Activated CD4-positive, alpha-beta T cell treated with anti-CD3 and anti-CD28 coated beads, Interleukin-2, amount 50 U/mL, for 48 hours (primary cell): ENCODE measurements at places on chromosomes 7 and 10.
A peak's percentile ranks its signal among the peaks of the same experiment; 100 is the strongest.

DNA sequence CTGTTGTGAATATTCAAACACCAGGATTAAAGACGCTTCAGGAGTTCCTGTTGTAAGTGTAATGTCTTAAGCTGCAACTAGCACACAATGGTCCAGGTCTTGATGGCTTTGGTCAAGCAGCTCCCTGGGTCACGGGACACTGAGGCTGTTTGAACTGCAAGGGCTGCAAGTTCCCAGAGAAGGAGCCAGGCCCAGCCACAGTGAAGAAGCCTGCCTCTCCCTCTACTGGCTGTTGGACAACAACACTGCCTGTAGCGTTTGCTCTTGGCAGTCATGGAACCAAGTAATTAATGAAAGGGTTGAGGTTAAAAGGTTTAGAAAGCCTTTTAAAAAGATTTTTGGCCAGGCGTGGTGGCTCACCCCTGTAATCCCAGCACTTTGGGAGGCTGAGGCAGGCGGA is 31.9 kb upstream of the GUSB start:
- no peak for DNase-seq

DNA sequence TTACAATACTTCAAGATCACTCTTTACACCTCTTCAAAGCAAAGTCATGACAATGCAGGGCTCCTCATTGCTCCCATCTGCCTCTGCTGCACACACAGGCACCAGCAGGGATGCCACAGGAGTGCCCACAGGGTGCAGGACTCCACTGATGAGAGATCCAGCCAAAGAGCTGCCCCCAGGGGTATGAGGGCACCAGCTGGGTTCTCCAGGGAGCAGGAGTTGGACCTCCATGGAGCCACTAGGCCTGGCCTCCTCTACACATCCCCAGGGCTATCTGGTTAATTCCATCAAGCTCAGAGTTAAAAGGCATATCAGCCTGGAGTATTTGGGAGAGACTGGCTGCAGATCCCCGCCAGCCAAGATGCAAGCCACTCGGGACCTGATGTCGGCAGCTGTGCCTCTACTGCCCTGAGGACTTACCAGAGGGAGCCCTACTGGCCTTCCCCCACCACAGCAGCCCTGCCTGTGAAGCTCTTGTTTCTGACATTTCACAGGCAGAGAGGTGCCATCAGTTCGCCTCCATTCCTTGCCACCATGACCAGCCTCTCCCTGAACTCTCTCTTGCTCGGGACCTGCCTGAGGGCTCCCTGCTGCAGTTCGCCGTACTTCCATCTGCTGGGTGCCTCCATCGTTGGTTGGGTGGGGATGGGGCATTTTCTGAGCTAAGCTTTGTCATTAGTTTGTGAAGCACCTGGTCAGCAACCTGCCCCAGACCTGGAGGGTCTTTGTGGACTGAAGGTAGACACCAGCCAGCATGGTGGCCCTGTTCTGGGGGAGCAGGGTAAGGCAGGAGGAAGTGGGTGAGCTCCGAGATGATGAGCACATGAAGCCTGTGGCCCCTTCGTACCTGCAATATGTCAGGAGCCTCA is 12.5 kb upstream of the TRIM8 start:
- DNase-seq: no peak

DNA sequence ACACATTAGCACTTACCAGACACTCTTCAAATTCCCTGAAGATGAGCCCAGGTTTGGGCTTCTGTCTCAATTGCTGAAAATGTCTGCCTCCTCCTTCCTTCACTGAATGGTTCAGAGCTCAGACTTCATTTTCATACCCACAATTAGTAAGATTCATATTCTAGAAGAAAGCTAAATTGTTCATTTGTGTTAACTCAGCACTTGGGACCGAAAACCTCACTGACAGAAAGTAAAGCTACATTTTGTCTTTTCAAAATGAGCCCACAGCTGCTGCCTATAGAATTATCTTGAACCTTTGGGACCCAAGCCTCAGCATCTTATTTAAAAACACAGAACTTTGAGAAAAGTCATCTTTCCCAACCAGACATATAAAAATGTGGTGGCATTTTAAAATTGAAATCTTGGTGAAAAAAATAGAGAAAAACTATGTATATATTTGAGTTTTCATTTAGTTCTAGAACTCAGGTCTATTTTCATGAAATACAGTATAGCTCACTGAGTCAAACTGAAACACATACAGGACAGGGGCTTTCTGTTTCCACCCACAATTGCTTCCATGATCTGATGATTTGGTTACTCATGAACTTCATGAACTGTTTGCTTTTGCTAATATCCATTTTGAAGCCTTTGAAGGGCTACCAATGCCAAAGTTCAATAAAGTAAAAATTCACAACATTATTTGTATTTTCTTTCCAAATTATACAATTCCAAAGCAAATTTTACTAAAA is 119.1 kb upstream of the PFKP start:
- DNase-seq: no peak

GRCh38 chr7:70512144-70512543 is 619.8 kb upstream of the GALNT17 start:
- no peak for DNase-seq

DNA sequence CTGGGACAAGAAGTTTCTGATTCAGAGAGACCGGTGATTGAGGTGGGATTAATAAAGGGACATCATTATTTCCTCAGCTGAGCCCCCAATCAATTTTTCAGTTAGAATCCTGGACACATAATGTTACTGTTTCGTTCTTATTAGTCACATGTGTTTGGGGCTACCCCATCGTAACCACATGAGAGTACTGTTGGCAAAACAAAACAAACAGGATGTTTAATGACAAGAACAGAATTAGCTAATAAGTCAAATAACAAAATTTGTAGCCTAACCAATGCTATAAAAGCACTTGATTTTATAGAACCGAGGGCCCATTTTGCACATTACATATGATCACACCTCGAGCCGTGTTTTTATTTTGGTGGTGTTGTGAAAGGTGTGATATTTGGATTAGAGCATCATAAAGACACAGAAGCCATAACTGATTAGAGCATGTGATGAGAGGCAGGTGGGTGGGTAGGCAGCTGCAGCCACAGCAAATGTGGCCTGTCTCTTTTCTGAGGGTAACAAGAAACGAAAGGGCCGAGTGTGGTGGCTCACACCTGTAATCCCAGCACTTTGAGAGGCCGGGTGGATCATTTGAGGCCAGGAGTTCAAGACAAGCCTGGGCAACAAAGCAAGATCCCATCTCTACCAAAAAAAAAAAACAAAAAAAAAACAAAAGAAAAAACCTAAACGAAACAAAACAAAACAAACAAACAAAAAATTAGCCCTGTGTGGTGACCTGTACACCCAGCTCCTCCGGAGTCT is 1.8 kb upstream of the VWC2 start:
- no peak for DNase-seq

DNA sequence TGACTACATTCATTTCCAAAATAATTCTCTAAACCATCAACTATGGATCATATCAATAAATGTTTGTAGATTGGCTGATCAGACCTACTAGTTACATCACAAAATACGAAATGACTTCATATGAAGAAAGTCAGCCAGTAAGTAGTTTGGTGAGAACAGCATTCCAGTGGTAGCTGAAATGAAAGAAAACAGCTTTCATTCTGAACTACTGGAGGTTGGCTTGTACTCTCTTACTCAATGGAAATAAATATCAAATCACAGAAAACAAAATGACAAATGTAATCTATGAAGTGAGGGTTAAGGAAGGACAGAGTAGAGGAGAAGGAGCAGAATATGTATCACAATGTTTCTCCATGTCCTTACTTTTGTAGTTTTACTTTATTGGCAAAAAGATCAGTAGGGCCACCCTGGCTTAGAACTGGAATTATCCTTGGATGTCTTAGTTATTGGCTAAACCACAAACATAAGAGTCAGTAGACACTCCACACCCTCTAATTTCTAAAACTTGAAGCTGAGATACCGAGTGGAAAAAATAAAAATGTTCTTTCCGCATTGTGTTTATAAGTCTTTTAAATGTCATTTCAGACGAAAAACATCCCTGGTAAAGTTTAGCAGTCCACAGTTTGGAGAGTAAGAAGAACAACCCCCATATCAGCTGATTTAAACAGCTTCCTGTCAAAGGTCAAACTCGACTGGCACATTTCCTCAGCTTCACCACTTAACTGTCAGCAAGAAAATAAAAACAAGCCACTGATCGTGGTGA is 74.0 kb upstream of the DGKI start:
- DNase-seq: no peak

- peak; percentile 45 for DNase-seq
These were observed 16.1 kb downstream of the OGDH start for GRCh38 chr7:44622342-44623151.

- no peak for DNase-seq
These were observed 157.9 kb downstream of the ARID5B start for GRCh38 chr10:62059217-62059920.

- DNase-seq: no peak
These were observed 133.5 kb downstream of the TSPAN12 start for GRCh38 chr7:120724448-120724847.

GRCh38 chr7:123641901-123642300 is 13.8 kb upstream of the LMOD2 start:
- DNase-seq: no peak

DNA sequence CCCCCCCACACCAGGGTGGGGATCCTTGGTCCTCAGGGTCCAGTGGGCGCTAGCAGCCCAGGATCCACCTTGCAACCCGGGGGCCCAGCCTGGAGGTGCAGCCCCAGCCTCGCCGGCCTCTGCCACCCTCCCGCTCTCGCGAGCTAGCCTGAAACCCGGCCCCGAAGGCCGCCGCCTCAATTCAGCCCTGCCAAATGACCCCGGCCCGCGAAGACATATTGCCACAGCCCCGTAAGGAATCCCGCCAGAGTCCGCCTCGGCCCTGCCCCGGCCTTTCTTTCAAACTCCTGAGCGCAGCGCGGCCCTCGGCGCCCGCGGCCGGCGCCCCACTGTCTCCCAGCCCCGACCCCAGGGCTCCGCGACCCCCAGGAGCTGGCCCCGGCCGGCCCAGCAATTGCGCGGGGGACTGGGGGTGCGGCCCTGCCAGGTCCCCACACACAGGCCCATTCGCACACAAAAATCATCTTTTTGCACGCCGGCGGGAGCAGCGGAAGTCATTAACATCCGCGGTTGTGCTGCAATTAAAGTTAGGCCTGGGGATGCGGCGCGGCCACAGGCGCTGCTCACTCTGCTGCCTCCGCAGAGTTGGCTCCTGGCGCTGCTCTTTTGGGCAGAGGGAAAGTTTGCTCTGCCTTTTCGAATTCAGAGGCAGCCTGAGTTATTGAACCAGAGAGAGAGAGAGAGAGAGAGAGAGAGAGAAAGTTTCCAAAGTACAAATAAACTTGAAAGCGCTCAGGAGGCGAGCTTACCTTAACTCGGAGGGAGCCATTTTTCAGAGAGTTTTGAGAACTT is 4.0 kb downstream of the HOXA5 start:
- no peak for DNase-seq
